ENCODE measurements at places on chromosomes 7 and 10. TPM values are rescaled to one million over a fixed set of nuclear protein-coding genes. Genes with fewer than 3 reads are reported as not detected.

The LRMDA gene
- total RNA-seq = 9.6 TPM

The OR6B1 gene
- total RNA-seq = not detected

The ACTR3C gene
- 15.1 TPM for total RNA-seq

The SSMEM1 gene
- total RNA-seq = 2.0 TPM

The PPP1R3C gene
- total RNA-seq = 10.6 TPM

The LRRC27 gene
- total RNA-seq = 11.4 TPM

The HOXA9 gene
- total RNA-seq = 14.7 TPM

The SLC18A3 gene
- total RNA-seq = not detected

The GIMAP7 gene
- 9.0 TPM for total RNA-seq

The CLEC5A gene
- 0.74 TPM for total RNA-seq

The AIMP2 gene
- total RNA-seq = 35.4 TPM

The SEPTIN7 gene
- 136 TPM for total RNA-seq
